Thyroid gland (tissue), 4 donors: ENCODE measurements at places on chromosomes 4 and X. TPM values are rescaled to one million over a fixed set of nuclear protein-coding genes. Genes with fewer than 3 reads are reported as not detected.

- H3K36me3 ChIP-seq: no peaks in the 10 kb centered on the region
- H3K27me3 ChIP-seq: no peaks in the 10 kb centered on the region
- no peak overlapping the region for H3K27ac ChIP-seq
- no peak for DNase-seq
- no peak overlapping the region for H3K4me3 ChIP-seq
- H3K4me1 ChIP-seq: no peaks in the 10 kb centered on the region
Measured at GRCh38 chr4:172819353-172819752, 349.3 kb upstream of the GALNT7 start.

- no peaks in the 10 kb centered on the region for H3K36me3 ChIP-seq
- H3K27ac ChIP-seq: no peak overlapping the region
- H3K27me3 ChIP-seq: no peaks in the 10 kb centered on the region
- no peak for DNase-seq
- H3K4me1 ChIP-seq: no peaks in the 10 kb centered on the region
Measured at GRCh38 chr4:29220761-29221160, 1499.4 kb upstream of the PCDH7 start.

The PF4V1 gene
- not detected for total RNA-seq

GRCh38 chr4:138104284-138104680 lies 137.9 kb downstream of the SLC7A11 start:
- H3K4me1 ChIP-seq: no peaks in the 10 kb centered on the region
- no peak overlapping the region for H3K27ac ChIP-seq
- DNase-seq: no peak
- no peaks in the 10 kb centered on the region for H3K27me3 ChIP-seq

The ARHGAP36 gene
- total RNA-seq: not detected

The NAT8L gene
- 1.8 TPM for total RNA-seq

DNA sequence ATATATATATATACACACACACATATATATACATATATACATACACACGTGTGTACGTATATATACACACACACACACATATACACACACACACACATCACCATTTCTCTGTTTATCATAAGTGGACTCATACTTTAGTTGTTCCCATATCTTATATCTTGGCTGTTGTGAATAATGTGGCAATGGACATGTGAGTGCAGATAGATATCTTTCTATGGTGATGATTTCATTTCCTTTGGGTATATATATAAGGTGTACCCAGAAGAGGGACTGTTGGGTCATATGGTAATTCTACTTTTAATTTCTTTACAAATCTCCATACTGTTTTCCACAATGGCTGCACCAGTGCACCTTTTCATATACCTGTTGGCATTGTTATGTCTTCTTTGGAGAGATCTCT lies 105.9 kb downstream of the LARP1B start:
- H3K4me1 ChIP-seq: no peaks in the 10 kb centered on the region
- no peak for DNase-seq
- no peak overlapping the region for H3K4me3 ChIP-seq
- H3K27ac ChIP-seq: no peak overlapping the region
- no peaks in the 10 kb centered on the region for H3K27me3 ChIP-seq

The AP1S2 gene
- total RNA-seq: 81.4 TPM

DNA sequence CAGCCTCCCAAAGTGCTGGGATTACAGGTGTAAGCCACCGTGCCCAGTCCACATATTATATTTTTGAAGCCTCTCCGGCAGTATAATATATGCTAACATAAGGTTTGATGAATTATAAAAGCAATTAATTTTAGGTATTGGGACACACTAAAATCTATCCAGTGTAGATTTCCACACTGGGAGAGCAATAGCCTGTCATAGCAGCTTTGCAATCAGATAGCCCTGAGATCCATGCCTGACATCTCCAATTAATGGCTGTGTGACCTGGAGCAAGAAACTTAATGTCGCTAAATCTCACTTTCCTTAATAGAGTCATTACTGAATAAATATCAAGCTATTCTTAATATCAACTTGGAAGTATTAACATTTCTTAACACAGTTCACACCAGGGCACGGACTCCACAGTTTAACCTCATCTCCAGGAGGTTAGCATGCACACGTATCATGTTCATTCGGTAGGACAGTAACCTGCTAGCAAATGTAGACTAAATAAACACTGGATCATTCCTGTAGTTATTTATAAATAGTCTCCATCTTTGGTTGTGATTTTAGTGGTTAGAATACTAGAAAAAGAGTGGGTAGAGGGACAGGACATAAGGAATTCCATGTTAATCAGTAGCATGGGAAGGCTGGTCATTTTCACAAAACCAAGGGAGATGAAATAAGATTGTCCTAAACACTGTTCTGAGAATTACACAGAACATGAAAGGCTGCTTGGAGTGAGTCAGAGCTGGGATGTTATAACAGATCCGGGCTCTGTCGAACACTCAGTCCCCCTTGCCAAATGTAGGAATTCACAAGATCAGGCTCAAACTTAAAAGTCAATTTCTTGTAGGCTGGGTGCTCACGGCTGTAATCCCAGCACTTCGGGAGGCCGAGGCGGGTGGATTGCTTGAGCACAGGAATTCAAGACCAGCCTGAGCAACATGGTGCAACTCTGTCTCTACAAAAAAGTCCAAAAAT lies 254.7 kb downstream of the PALLD start:
- DNase-seq: no peak
- H3K4me1 ChIP-seq: no peaks in the 10 kb centered on the region
- no peaks in the 10 kb centered on the region for H3K36me3 ChIP-seq
- no peak overlapping the region for H3K27ac ChIP-seq
- no peaks in the 10 kb centered on the region for H3K27me3 ChIP-seq

GRCh38 chrX:68299898-68300297 lies 133.4 kb downstream of the OPHN1 start:
- H3K36me3 ChIP-seq: no peaks in the 10 kb centered on the region
- no peak for DNase-seq
- H3K4me3 ChIP-seq: no peak overlapping the region
- H3K4me1 ChIP-seq: no peaks in the 10 kb centered on the region
- H3K27me3 ChIP-seq: no peaks in the 10 kb centered on the region

- no peak overlapping the region for H3K27ac ChIP-seq
- H3K4me3 ChIP-seq: no peak overlapping the region
- no peak for DNase-seq
- H3K27me3 ChIP-seq: no peaks in the 10 kb centered on the region
Measured at GRCh38 chrX:119655125-119655524, 37.8 kb downstream of the SEPTIN6 start.

GRCh38 chr4:113106108-113106507 lies 56.7 kb downstream of the ANK2 start:
- DNase-seq: no peak
- H3K36me3 ChIP-seq: no peaks in the 10 kb centered on the region
- H3K4me1 ChIP-seq: peaks cover 8% of the 10 kb centered on the region

The RBM46 gene
- total RNA-seq: 0.27 TPM

- H3K4me1 ChIP-seq: no peaks in the 10 kb centered on the region
- no peaks in the 10 kb centered on the region for H3K27me3 ChIP-seq
- no peak overlapping the region for H3K27ac ChIP-seq
- no peak overlapping the region for H3K4me3 ChIP-seq
- no peaks in the 10 kb centered on the region for H3K36me3 ChIP-seq
Measured at GRCh38 chrX:75118296-75118695, 37.8 kb downstream of the ABCB7 start.

The MXRA5 gene
- total RNA-seq: 48.1 TPM

GRCh38 chr4:41067369-41067768 lies 147.0 kb downstream of the APBB2 start:
- no peak for DNase-seq
- no peak overlapping the region for H3K4me3 ChIP-seq
- H3K36me3 ChIP-seq: no peaks in the 10 kb centered on the region
- no peak overlapping the region for H3K27ac ChIP-seq
- H3K27me3 ChIP-seq: no peaks in the 10 kb centered on the region
- peaks cover 39% of the 10 kb centered on the region for H3K4me1 ChIP-seq

GRCh38 chr4:3263053-3263875 lies 14.3 kb downstream of the MSANTD1 start:
- no peaks in the 10 kb centered on the region for H3K36me3 ChIP-seq
- no peaks in the 10 kb centered on the region for H3K4me1 ChIP-seq
- no peak overlapping the region for H3K27ac ChIP-seq
- DNase-seq: peak; percentile 71

DNA sequence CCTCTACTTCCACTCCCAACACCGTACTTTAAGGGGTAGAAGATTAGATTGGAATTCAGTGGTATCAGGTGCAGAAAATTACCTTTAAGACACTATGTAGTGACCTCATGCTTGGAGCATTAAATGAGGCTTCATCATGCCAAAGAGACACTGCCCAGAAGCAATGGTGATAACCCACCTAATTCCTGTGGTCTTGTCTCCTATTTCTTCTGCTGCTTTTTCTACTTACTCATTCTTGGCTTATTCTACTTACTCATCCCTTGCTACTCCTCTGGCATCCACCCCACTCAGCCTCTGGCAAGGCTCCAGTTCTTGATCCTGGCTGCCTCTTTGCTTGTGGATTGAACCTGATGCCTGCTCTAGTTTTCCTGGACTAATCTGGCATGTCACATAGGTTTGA lies 62.3 kb upstream of the ADAMTS3 start:
- H3K4me3 ChIP-seq: no peak overlapping the region
- H3K4me1 ChIP-seq: no peaks in the 10 kb centered on the region
- H3K36me3 ChIP-seq: no peaks in the 10 kb centered on the region
- no peak overlapping the region for H3K27ac ChIP-seq
- H3K27me3 ChIP-seq: no peaks in the 10 kb centered on the region

- no peaks in the 10 kb centered on the region for H3K27me3 ChIP-seq
- H3K27ac ChIP-seq: no peak overlapping the region
- no peak overlapping the region for H3K4me3 ChIP-seq
- no peaks in the 10 kb centered on the region for H3K36me3 ChIP-seq
- H3K4me1 ChIP-seq: no peaks in the 10 kb centered on the region
Measured at GRCh38 chrX:68072041-68072440, 361.3 kb downstream of the OPHN1 start.

DNA sequence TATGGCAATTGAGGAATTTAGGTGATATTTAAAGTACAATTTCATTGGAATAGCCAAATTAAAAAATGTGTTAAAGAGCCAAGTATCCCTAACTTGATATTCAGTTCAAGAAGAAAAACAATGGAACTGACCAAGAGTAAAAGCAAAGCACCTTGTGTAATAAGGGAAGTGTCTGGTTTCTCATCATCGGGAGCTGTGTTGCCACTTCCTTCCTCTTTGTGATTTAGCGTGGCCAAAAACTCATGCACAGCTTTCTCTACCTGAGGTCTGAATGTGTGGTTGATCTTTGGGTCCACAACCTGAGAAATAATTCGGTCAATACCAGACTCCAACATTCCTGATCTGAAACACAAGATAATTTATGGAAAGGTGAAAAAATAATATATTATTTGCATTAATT lies 12.4 kb downstream of the BOD1L1 start:
- no peak overlapping the region for H3K27ac ChIP-seq
- H3K36me3 ChIP-seq: peaks cover 45% of the 10 kb centered on the region
- H3K27me3 ChIP-seq: no peaks in the 10 kb centered on the region
- no peak overlapping the region for H3K4me3 ChIP-seq
- DNase-seq: no peak

GRCh38 chr4:41512136-41512535 lies 25.8 kb upstream of the LIMCH1 start:
- no peaks in the 10 kb centered on the region for H3K36me3 ChIP-seq
- H3K27ac ChIP-seq: no peak overlapping the region
- H3K27me3 ChIP-seq: no peaks in the 10 kb centered on the region
- DNase-seq: no peak
- peaks cover 22% of the 10 kb centered on the region for H3K4me1 ChIP-seq

- H3K36me3 ChIP-seq: no peaks in the 10 kb centered on the region
- no peaks in the 10 kb centered on the region for H3K27me3 ChIP-seq
- peaks cover 3% of the 10 kb centered on the region for H3K4me1 ChIP-seq
- H3K27ac ChIP-seq: peak overlapping the region; percentile 65
- DNase-seq: no peak
Measured at GRCh38 chrX:21838937-21839333, 482 bp upstream of the MBTPS2 start.

The PABPC5 gene
- 4.7 TPM for total RNA-seq

The EREG gene
- under 0.01 TPM for total RNA-seq

DNA sequence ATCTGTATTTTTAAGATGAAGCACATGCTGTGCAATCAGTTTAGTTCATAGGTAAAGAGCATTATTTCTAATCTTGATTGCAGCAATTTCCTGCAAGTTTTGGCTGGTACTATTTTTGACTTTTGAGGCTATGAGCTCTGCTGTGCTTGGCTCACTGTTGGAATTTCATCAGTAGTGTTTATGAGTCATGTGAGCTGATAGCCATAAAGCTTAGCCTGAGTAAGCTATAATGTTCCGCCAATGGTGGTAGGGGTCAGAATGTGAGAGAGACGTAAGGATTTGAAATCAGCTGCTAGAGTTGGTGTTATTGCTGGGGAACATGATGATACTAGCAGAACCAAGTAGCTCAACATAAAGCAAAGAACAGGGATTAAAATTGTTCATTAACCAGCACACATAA lies 590.9 kb upstream of the GNPDA2 start:
- DNase-seq: no peak
- H3K27me3 ChIP-seq: no peaks in the 10 kb centered on the region
- H3K4me1 ChIP-seq: no peaks in the 10 kb centered on the region
- H3K4me3 ChIP-seq: no peak overlapping the region
- no peak overlapping the region for H3K27ac ChIP-seq

The WDR19 gene
- total RNA-seq: 86.5 TPM

DNA sequence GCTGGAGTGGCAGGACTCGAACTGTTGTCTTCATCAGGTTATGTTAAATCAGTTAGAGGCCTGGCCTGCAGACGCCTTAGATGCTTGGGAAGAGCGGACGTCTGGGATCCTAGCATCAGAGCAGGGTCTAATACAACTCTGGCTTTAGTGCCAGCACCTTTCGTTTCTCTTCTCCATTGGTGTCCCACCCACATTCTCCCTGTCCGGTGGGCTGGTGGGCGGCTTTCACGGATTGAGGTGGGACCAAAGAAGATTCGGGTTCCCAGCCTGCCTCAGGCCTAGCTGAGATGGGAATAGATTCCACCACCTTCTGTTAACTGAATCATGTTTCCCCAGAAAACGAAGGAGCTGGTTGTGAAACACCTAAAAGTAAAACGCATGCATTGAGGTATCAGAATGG lies 939 bp downstream of the PDK3 start:
- H3K4me3 ChIP-seq: no peak overlapping the region
- H3K27ac ChIP-seq: peak overlapping the region; percentile 51
- H3K4me1 ChIP-seq: no peaks in the 10 kb centered on the region
- no peaks in the 10 kb centered on the region for H3K27me3 ChIP-seq

The PNPLA4 gene
- 19.7 TPM for total RNA-seq

GRCh38 chr4:4226606-4227438 lies at the start of gene OTOP1:
Gene OTOP1 (minus strand): TSS chr4:4226929. CDS start chr4:4226864, 65 bp downstream.
- no peak within 1 kb of the TSS for H3K4me3 ChIP-seq
- peaks cover 13% of the 10 kb centered on the region for H3K27me3 ChIP-seq
- H3K4me1 ChIP-seq: no peaks in the 10 kb centered on the region
- no peaks in the 10 kb centered on the region for H3K36me3 ChIP-seq
- no peak within 1 kb of the TSS for H3K27ac ChIP-seq

GRCh38 chrX:20663336-20663735 lies 396.6 kb upstream of the RPS6KA3 start:
- H3K4me3 ChIP-seq: no peak overlapping the region
- H3K27me3 ChIP-seq: no peaks in the 10 kb centered on the region
- no peaks in the 10 kb centered on the region for H3K36me3 ChIP-seq
- no peak overlapping the region for H3K27ac ChIP-seq

- H3K27me3 ChIP-seq: no peaks in the 10 kb centered on the region
- H3K4me1 ChIP-seq: no peaks in the 10 kb centered on the region
- H3K27ac ChIP-seq: no peak overlapping the region
- DNase-seq: no peak
Measured at GRCh38 chrX:23736030-23736429, 7.0 kb downstream of the ACOT9 start.
